Calu3 (cell line): ENCODE measurements at places on chromosomes 11 and 22. TPM values are rescaled to one million over a fixed set of nuclear protein-coding genes. Genes with fewer than 3 reads are reported as not detected.

GRCh38 chr22:39656495-39657490 is 86.2 kb downstream of the CACNA1I start:
- H3K27me3 ChIP-seq: peaks cover 84% of the 10 kb centered on the region
- no peaks in the 10 kb centered on the region for H3K36me3 ChIP-seq
- H3K4me3 ChIP-seq: no peak overlapping the region
- H3K4me1 ChIP-seq: no peaks in the 10 kb centered on the region
- H3K27ac ChIP-seq: no peak overlapping the region

DNA sequence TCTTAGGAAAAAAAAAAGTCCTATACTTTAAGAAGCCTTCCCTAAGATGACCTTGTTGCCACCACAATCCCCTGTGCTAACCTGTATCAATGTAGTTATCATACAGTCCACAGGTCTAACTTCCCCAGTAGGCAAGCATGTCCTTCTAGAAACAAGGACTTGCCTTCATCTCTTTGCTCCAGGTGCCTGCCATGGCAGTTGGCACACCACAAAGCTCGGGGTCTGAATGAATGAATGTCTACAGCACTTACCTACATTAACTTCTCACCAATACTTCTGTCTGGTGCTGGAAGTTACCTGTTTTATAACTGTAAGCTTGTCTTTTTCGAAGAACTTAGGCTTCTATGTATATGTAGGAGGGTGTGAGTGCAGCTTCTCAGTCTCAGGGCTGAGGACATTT is 23.4 kb downstream of the CLPB start:
- H3K4me1 ChIP-seq: peaks cover 22% of the 10 kb centered on the region
- H3K36me3 ChIP-seq: no peaks in the 10 kb centered on the region
- DNase-seq: no peak
- H3K27ac ChIP-seq: no peak overlapping the region
- no peaks in the 10 kb centered on the region for H3K27me3 ChIP-seq

The OR8D1 gene
- total RNA-seq: not detected in 2 replicates

- no peak overlapping the region for H3K4me3 ChIP-seq
- H3K4me1 ChIP-seq: no peaks in the 10 kb centered on the region
- peaks cover 18% of the 10 kb centered on the region for H3K27me3 ChIP-seq
- no peaks in the 10 kb centered on the region for H3K36me3 ChIP-seq
Measured at GRCh38 chr22:43500792-43501785, 89.3 kb downstream of the MPPED1 start.
